ENCODE measurements at places on chromosomes 6 and 20.

- no peak for DNase-seq
These were observed 171.9 kb downstream of the GMDS start for GRCh38 chr6:2073476-2073875.

DNA sequence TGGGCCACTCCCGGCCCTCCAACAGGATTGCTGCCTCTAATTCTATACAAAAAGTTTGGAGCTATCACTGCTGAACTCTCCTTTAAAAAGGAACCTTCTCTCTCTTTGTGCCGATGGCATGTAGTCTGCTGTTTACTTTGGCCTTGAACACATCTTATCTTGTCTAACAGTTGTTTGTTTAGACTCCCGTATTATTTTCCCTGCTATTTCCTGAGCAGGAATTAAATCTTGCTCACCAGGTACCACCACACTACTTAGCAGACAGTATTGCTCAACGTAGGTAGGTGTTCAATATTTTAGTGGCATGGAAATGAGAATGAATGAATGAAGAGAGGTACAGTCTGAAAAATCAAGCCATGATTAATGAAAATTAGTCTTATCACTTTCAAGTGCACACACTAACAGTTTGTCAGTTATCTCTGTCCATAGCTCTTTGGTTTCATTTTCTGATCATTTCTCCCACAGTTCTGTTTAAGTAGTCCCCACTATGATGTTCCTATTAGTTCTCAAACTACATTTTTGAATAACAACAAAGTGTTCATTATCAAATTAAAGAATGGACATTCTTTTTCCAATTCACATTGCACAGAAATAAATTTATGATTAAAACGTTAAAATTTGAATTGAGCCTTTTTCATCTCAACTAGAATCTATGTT, 6.8 kb upstream of the HEY2 start:
- no peak for DNase-seq

GRCh38 chr6:28567506-28567905, 41.8 kb downstream of the GPX5 start:
- no peak for DNase-seq

GRCh38 chr20:59356662-59357165, 56.3 kb downstream of the EDN3 start:
- no peak for DNase-seq

- no peak for DNase-seq
These were observed 187.5 kb upstream of the PDE10A start for GRCh38 chr6:165850434-165851019.

DNA sequence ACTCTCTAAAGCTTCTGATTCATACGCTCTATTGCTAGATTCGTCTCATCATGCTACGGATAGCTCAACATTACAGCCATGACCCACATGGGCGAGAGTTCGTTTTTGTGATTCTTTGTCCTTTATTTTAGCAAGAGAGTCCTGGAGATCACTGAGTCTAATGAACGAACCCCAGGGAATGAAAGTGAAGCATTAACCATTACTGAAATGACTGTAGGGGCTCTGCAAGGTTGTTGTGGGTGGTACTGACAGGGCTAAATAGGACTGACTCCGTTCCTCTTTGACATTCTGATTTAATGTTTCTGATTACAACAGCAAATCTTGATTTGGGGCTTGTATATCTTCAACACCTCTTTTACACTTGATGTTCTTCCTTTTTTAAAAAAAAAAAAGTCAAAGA, 13.7 kb upstream of the RTF2 start:
- DNase-seq, result no peak

DNA sequence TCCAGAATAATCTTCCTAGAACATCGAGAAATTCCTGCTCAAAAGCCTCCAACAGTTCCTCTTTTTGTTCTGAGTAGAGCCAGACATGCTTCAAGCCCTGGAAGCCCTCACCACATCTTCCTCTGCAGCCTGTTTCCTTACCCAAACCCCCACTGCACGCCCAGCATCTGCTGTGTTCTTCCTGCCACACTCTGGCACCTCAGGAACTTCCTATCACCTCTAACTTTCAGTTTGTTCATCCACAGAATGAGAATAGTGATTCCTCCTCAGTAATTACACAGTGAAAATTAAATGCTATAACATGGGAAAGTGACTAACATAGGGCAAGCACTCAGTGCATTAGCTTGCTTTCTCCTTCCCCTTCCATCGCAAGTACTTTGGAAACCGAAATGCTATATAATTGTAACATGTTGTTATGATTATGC, 26.3 kb downstream of the C6orf89 start:
- DNase-seq, result peak; percentile 97

DNA sequence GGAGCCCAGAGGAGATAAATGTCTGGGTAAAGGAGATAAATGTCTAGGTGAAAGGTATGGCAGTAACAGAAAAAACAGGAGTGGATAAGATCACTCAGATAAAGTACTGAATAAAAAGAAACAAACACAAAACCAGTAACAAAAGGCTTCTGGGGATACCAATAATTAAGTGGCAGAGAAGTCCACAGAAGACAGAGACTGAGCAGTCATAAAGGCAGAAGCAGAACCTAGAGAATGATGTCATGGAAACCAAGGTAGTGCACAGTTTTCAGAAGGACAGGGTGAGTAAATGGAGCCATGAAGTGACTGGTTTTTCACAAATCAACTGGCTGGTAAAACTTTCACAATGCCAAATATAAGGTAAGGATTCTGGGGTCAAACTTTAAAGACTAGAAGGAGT, 80.9 kb upstream of the PLN start:
- DNase-seq, result no peak

GRCh38 chr6:15602154-15602553, 60.7 kb downstream of the DTNBP1 start:
- no peak for DNase-seq

GRCh38 chr6:438634-439170, 47.1 kb downstream of the IRF4 start:
- no peak for DNase-seq
